Sigmoid colon (tissue), 7 donors: ENCODE measurements at places on chromosomes 2 and 18. TPM values are rescaled to one million over a fixed set of nuclear protein-coding genes. Genes with fewer than 3 reads are reported as not detected.

EML6 gene
- total RNA-seq, result 1.1 TPM

DQX1 gene
- total RNA-seq, result not detected

RUFY4 gene
- not detected for total RNA-seq

TANC1 gene
- total RNA-seq, result 47.0 TPM

SPEG gene
- total RNA-seq, result 208 TPM

MATN3 gene
- 0.71 TPM for total RNA-seq

BOLL gene
- not detected for total RNA-seq

TBR1 gene
- total RNA-seq, result not detected

EFR3B gene
- total RNA-seq, result 1.9 TPM

CHRNG gene
- not detected for total RNA-seq

ARHGAP25 gene
- total RNA-seq, result 6.4 TPM

CFC1 gene
- not detected for total RNA-seq

TLX2 gene
- 1.9 TPM for total RNA-seq

ZNF396 gene
- total RNA-seq, result 1.9 TPM

CRYGB gene
- total RNA-seq, result not detected

SLC23A3 gene
- 0.99 TPM for total RNA-seq

RNF125 gene
- 0.95 TPM for total RNA-seq

MOB4 gene
- 50.5 TPM for total RNA-seq

TRPM8 gene
- total RNA-seq, result not detected

CXCR1 gene
- total RNA-seq, result not detected

ZSWIM2 gene
- total RNA-seq, result not detected

IDH1 gene
- 46.4 TPM for total RNA-seq

E2F6 gene
- 24.2 TPM for total RNA-seq

AQP4 gene
- 0.49 TPM for total RNA-seq

POMC gene
- total RNA-seq, result 19.7 TPM

SERPINB13 gene
- not detected for total RNA-seq

STPG4 gene
- total RNA-seq, result 0.66 TPM

LIMS3 gene
- total RNA-seq, result 4.6 TPM

PSTPIP2 gene
- total RNA-seq, result 8.6 TPM

UGT1A5 gene
- total RNA-seq, result not detected

CTLA4 gene
- 0.49 TPM for total RNA-seq

FTCDNL1 gene
- 1.7 TPM for total RNA-seq

RAB17 gene
- total RNA-seq, result 0.36 TPM

GLI2 gene
- total RNA-seq, result 6.4 TPM

FBLN7 gene
- total RNA-seq, result 1.7 TPM

ANKRD30BL gene
- total RNA-seq, result not detected

SNTG2 gene
- 0.99 TPM for total RNA-seq

GRP gene
- total RNA-seq, result 6.6 TPM

COBLL1 gene
- 21.1 TPM for total RNA-seq
